ENCODE measurements at places on chromosomes 7 and 10.

DNA sequence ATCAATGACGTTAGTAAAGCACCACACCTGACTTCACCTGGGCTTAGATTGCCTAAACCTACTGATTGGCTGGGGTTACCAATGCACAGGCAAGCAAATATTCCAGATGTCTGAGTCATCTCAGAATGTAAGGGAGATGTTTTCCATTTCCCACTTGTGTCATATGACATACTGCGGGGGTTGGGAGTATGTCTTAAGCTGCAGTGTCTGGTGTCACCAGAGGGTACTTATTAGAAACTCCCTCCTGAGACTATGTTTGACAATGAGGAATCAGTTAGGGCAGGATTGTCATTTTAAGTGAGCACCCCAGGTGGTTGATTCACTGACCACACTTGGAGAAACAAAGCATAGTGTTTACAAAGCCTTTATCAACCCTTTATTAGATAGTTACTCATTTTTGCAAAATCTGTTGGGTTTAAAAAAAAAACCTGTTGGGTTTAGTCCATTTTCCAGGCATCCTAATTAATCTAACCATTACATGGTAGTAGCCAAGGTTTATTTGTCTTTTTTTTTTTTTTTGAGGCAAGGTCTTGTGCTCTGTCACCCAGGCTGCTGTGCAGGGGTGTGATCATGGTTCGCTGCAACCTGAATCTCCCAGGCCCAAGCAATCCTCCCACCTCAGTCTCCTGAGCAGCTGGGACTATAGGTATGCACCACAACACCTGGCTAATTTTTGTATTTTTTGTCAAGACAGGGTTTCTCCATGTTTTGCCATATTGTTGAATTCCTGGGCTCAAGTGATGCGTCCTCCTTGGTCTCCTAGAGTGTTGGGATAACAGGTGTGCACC is 72.5 kb downstream of the CDK6 start:
- no peak for DNase-seq

DNA sequence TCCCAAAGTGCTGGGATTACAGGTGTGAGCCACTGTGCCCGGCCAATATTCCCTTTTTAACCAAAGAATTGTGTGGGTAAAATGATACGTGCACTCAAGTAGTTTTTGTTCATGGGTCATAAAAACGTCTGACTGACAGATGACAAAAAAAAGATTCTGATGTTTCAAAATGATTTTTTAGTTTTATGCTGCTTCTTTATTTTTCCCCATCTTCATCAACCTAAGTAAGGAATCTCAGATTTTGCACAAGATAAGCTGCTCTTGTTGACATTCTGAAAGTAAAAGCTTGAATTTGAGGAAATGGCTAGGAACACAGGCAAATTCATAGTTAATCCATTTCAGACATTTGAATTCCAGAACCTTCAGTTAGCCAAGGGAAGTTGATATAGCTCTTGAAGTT is 526.1 kb upstream of the NRP1 start:
- DNase-seq, result no peak

DNA sequence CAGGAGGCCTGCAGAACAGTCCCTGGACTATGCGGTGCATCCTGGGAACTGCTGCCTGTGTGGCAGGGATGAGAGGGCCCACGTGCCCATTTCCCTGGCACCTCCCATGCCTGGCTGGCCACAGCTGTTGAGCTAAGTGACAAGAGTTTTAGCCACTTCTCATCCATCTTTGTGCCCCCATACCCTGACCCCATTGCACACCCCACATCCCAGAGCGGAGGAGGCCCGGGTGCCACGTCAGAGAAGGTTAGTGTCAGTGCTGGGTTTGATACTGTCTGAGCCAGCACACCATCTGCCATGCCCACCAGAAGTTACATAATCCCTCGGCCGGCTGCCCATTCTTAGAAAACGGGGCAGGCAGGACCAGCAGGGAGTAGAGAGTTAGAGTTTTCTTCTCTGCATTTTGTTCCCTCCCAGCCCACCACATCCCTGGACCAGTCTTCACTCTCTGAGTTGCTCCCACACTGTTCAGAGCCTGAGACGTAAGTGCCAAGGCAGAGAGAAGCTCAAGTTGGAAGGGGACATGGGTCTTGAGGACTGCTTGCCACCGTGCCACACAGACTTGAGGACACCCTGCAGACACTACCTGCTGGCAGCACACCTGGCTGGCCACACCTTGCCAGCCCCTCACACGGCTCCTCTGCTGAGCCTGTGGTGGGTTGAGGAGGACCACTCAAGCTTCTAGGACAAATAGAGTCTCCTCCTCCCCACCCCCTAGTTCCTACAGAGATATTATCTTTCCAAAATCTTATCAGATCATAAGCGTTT is 13.1 kb downstream of the UNC5B start:
- DNase-seq, result no peak

DNA sequence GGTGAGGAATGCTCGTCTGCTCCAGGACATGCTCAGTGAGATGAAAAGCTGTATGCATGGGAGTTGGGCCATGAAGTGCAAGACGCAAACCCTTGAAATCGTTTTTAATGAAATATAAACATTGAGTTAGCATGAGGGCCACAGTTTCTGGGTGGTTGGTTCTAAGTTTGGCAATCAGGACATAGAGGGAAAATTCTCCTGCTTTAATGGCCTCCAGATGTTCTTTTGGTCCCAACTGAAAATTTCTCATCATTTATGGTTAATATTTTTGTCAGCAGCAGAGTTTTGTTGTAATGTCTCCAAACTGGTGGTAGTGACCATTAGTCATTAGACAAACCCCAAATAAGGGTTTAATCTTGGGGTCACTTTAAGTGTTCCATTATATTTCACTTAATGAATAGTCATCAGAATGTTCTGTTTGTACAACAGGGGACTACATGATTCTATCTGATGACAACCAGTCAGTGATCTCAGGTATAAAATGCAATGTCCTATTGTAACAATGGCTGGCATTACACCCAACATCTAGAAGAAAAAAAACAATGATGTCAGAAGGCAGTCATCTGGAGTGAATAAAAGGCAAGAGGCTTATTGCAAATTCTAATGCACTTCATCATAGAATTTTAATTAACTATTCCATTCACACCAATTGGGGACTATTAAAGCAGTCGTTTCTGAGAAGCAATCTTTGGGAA is 197.4 kb downstream of the JCAD start:
- no peak for DNase-seq

- no peak for DNase-seq
Measured at GRCh38 chr10:49274886-49275285, 24.1 kb upstream of the C10orf71 start.

DNA sequence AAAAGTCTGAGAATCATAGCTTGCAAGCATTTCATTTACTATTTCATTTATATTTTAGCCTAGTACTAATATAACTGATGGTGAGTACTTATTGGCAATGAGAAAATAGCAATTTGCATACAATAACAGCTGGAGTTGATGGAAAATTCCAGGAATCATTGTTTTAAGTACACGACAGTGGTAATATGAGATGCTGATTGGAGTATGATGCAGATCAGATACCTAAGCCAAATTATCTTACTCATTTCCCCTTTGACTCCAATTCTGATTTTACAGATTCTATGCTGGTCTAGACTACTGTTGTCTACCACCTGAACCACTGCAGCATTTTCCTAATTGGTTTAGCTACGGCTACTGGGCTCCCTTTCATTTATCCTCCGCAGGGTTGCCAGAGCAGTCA is 36.7 kb downstream of the GNG11 start:
- DNase-seq, result no peak

DNA sequence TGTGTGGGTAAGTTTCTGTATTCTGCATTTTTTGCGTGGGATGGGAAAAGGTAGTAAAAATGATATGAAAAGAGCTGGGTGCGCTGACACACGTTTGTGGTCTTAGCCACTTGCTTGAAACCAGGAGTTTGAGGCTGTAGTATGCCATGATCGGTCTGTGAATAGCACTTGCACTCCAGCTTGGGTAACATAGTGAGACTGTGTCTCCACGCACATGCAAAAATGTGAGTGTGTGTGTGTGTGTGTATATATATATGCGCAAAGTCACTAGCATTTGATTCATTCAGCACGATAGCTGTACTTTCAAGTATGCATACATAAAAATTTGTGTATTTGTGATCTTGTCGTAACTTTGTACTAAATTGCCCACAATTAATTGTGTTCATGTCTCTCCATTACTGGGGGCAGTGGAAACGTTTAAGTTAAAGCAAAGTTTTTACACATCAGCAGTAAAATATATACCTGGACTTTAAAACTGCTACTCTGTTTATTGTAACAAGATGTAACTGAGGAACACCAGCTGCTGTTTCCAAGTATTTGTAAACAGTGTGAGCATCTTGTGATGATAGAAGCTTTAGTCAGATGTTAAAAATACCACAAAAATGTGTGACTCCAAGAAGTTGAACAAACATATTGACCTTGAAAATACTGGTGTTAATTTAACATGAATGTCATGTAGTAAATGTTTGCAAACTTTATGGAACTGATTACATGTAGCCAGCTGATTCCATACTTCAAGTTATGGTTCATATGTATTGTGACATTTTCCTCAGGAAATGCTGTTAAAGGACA is 1.6 kb downstream of the ZRANB1 start:
- DNase-seq, result no peak

DNA sequence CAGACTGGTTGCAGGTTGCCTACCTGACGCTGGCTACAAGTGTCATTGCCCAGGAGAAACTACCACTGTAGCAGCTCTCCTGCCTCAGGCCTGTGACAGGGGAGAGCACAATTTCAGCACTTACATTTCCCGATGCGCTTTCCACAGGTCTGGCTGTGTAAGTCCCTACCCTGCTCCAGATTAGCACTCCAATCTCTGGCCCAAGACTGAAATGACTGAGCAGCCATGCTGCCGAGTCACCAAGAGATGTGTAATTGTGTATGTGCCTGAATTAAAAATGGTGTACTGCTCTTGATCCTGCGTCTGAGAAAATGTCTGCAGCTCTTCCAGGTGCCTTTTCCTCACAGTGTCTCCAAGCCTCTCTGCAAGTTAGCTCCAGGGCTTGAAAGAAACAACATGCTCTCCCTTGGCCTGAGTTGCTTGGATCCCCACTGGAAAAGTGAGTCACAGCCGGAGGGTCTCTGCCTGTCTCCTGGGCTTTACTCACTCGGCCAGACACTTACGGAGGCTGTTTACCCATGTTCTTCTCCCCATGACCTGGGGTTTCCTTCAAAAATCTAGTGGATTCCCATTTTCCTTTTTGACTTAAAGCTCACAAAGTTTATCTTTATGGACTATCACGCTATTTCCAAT is 1001.7 kb upstream of the KCND2 start:
- no peak for DNase-seq

DNA sequence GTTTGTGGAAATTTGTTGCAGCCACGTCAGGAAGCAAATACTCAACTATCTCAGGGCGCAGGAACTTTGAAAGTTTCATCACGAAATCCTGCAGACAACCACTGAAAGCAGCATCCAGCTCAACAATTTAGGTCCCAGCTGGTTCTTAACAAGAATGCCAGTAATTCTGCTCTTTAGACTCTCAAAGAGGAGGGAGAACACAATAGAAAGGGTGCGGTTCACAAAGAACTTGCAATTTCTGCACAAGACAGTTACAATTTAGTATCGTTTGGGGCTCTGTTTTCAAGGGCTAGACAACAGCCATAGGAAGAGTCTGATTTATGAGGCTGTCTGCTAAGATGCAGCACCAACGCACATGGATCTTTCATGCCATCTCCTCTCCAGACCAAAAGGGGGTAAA is 223.1 kb downstream of the FGFR2 start:
- no peak for DNase-seq

DNA sequence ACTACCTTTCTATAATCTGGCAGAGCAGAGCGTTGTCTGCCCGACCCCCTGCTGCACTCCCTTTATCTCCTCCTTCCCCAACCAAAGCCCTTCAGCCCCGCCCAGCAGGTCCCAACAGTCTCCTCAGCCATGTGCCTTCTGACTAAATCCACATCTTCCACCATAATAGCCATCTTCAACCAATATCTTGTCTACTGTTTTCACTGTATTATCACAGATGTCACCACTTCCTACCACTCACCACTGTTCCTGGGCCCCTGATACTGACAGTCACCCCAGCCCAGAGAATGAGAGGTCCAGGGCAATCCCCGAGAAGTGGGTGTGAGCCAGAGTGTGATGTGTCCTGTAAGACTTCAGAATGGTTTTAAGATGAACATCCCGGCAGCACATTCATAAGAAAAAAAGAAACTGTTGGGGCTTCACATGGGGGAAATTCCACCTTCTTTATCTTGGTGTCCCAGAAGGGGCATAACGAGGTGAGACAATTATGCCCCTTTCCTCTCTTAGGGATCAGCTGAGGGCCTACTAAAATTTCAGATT is 25.3 kb downstream of the CCDC6 start:
- DNase-seq, result peak; percentile 6

- DNase-seq, result no peak
Measured at GRCh38 chr7:71517940-71518699, 386.2 kb downstream of the GALNT17 start.

DNA sequence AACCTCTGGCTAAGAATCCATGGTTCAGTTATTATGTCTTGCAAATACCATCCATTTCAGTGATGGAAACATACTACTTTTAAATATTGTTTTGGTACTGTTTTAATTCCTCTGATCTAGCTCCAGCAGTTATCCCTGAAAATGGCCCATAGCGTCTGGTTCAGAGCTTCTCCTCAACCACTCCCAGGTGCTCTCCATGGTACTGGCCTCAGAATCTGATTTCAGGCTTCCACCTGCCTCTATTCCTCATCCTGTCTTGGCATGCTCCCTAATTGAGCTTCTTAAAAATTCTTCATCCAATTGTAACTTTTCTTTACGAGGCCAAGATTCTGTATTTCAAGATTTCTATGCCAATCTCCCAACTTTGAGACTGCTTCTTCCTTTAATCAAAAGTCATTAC is 236.3 kb downstream of the HTR7 start:
- no peak for DNase-seq

GRCh38 chr7:142606081-142606480 is 143.2 kb upstream of the PRSS1 start:
- no peak for DNase-seq

DNA sequence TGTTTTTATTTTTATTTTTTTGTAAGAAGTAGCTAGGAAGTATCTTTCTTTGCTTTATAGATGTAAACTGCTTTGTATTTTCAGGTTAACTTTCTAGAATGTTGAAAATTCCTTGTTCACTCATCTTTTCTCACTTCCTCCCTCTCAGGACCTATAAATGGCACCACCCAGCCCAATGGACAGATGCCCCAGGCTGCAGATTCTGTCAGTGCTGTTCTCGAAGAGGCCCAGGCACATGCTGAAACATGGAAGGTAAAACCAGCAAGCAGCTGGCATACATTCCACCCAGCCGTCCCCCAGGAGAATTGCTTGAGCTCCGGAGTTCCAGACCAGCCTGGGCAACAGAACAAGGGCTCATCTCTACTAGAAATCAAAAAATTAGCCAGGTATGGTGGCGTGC is 47.1 kb upstream of the PDSS1 start:
- no peak for DNase-seq

DNA sequence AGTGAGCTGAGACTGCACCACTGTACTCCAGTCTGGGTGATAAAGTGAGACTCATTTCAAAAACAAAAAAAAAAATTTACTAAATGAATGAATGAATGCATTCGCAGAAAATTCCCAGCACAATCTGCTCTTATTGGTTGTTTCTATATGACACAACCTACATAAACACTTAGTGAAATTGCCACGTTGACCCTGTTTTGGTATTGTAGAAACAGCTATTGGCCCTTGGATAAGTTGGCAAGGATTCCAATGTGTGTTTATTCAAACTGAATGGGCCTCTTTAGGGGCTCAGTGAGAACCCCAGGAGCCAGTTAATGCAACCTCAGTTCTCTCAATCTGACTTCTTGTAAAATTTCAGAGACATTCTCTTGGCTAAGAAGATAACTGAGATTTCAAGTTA is 66.0 kb downstream of the HHEX start:
- no peak for DNase-seq

GRCh38 chr10:125264757-125265578 is 104.6 kb upstream of the CTBP2 start:
- no peak for DNase-seq
